ENCODE measurements at places on chromosomes 6 and 20.

GRCh38 chr6:2733324-2733723 lies 17.4 kb downstream of the MYLK4 start:
- DNase-seq = peak; percentile 46

- DNase-seq = no peak
Measured at GRCh38 chr6:116376149-116376548, 5.4 kb downstream of the DSE start.

DNA sequence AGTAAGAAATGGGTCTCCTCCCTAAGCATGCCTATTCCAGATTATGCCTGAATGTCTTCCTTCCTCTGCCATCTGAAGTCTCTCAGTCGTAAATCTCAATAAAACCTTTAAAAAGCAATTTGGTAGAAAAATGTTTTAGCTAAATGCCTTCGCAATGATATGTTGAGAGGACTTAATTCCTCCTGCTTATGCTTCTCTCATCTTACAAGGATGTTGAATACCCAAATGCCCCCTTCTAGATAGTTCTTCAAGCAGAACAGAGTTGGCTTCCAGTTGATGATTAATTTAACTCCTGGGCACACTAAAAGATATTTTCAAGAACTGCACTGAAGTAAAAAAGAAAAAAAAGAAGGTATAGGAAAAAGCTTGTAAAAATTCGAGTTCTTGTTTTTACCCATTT lies 275.0 kb upstream of the SPTLC3 start:
- DNase-seq = no peak

DNA sequence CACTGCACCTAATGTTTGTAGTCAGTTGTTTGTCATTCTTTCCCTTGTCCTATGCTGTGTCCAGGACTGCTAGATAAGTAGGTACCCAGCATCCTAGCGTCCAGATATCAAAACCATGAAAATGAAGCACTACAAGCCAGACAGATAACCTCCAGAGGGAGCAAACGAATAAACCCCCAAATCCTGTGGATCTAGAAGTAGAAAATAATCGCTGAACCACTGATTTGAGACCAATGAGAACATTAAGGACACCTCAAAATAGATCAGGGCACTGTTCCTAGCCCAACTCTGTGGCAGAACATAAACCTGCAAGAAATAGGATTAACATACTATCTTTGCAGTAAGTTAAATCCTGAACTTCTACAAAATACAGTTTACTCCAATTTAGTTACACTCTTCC lies 1.1 kb upstream of the KLHL32 start:
- DNase-seq = no peak

DNA sequence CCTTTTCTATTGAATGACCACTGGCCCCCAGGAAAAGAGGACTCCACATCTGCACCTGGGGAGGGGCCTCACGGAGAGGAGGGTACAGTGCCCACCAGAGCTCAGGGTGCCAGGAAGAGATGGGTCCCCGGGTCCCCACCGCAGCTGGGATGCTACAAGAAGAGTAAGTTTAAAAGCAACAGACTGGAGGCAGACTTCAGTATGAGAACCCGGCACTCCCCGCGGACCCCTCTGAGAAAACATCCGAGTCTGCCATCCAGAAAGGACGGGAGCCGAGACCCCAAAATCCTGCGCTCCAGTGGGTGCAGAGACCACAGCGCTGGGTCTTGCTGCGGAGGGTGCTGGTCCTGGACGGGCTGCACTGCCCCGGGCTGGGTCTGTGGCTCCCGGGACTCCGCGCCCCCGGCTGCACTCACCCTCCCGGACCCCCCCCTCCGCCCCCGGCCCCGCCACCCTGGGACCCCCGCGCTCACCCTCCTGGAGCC lies 350 bp downstream of the HELZ2 start:
- DNase-seq = no peak

DNA sequence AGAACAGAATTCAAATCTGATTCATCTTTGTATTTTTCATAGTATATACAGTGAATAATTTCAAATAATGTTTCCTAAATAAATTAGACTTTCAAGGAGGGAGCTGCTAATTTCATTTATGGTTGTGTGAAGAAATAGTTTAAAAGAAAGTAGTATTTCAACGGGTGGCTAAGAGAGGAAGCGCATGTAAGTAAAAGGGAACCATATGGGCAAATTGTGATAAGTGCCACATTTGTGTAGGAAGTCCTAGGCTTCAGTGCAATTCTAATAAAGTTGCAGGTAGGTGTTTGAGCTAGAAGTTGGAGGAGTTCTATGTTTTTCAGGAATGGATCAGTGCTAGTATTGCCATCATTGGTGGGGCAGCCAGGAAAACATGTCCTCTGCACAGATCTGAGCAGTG lies 178.8 kb upstream of the PRDM1 start:
- DNase-seq = no peak

GRCh38 chr6:43269273-43270007 lies 26.2 kb downstream of the TTBK1 start:
- no peak for DNase-seq

DNA sequence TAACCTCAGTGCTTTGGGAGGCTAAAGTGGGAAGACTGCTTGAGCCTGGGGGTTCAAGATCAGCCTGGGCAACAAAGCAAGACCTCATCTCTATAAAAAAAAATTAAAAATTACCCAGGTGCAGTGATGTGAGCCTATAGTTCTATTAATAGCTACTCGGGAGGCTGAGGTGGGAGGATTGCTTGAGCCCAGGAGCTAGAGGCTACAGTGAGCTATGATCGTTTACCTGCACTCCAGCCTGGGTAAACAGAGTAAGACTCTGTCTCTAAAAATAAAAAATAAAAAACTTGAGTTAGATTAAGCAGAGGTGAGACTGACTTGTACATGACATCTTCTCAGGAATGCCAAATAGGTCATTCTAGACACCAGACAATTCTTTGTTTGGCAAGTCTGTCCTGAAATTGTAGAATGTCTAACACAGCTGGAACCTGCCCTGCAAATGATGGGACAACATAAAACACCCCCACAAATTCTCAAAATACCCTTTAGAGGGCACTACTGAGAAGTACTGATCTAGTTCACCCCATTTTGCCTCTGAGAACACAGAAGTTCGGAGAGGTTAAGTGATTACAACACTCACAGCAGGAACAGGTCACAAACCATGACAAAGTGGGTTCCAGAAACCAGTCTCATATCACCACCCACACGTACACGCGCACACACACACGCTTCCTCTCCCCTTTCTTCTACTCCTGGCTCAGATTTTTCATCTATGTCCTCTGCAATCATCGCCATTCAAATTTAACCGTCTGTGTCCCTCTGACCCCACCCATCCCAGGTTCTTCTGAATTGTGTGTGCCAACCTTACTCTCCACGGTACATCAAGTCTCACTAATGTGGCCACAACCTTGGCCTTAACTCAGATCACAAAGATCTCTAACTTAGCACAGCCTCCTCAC lies 38.3 kb downstream of the ARHGAP18 start:
- DNase-seq = no peak

GRCh38 chr6:66556936-66557335 lies 849.9 kb upstream of the EYS start:
- DNase-seq = no peak

GRCh38 chr6:13865141-13865540 lies 50.8 kb upstream of the MCUR1 start:
- DNase-seq = no peak

DNA sequence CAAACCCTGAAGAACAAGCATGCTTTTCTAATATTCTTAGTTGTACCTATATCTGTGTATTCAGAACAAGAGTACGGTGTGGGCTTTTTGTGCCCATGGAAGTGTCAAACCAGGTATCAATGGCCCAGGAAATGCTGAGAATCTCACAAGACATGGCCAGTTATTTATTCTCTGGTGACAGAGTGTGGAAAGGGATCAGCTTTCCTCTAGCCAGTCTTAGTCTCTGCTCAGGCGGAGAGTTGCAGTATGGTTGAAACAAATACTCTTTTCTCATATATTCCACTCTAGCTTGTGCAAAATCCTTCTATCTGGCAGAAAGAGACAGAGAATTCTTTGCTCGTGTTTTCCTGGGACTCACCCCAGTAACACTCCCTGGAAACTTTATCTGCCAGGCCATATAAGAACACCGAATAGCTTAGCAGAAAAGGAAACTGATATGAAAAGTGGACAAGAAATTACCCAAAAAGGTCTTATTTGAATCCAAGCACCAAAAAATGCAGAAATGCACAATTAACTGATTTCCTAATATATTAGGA lies 173.3 kb upstream of the RSPO3 start:
- DNase-seq = no peak

GRCh38 chr20:10716855-10717254 lies 43.1 kb upstream of the JAG1 start:
- DNase-seq = peak; percentile 39

GRCh38 chr20:24768713-24769601 lies 180.1 kb upstream of the CST7 start:
- no peak for DNase-seq

- peak; percentile 100 for DNase-seq
Measured at GRCh38 chr6:4358414-4359107, 223.2 kb upstream of the ECI2 start.

DNA sequence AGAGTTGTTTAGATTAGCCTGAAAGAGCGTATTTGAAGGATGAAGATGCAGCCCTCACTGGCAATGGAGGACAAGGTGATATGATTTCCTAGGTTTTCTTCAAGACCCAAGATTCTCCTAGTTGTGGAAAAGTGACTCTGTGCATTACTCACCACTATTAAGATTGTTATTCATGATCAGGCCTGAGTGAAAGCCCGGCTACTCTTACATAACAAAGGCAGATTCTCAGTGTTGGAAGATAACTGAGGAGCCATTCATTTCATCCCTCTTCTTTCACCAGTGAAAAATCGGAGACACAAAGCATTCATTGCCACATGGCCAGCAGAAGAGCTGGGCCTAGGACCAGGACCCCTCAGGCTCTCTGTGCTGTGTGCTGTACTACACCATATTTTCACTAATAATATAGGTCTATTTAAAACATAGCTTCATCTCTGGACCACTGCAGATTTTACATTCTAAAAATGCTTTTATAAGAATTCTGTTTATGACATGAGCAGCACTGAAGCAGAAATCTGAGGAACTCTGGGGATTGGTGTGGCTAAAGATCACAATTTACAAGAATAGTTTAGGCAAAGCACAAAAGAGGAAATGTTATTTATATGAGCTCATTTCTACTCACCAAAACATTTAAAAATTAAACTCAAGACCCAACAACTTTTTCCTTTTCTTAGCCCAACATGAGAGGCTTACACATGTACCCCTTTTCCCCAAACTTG lies 181.9 kb upstream of the CCN2 start:
- DNase-seq = peak; percentile 69

- DNase-seq = peak; percentile 98
Measured at GRCh38 chr6:152295346-152295745, 341.8 kb downstream of the SYNE1 start.

DNA sequence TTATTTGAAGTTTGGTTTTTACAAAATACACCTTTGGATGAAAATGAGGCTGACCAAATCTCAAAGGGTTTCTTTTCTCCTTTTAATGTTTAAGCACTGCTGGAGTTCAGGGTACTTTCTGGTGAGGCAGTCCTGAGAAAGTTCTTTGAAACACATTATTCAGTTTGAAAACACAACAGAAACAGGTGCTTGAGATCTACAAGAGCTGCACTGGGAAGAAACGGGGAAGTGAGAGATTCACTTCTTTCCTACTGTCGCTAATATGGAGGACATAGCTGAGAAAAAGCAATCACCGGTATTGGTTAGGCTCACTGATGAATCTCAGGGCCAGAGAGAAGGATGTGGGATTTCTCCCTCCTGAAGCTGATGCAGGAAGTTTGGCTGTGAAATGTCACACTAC lies 22.9 kb upstream of the TMEM170B start:
- no peak for DNase-seq

DNA sequence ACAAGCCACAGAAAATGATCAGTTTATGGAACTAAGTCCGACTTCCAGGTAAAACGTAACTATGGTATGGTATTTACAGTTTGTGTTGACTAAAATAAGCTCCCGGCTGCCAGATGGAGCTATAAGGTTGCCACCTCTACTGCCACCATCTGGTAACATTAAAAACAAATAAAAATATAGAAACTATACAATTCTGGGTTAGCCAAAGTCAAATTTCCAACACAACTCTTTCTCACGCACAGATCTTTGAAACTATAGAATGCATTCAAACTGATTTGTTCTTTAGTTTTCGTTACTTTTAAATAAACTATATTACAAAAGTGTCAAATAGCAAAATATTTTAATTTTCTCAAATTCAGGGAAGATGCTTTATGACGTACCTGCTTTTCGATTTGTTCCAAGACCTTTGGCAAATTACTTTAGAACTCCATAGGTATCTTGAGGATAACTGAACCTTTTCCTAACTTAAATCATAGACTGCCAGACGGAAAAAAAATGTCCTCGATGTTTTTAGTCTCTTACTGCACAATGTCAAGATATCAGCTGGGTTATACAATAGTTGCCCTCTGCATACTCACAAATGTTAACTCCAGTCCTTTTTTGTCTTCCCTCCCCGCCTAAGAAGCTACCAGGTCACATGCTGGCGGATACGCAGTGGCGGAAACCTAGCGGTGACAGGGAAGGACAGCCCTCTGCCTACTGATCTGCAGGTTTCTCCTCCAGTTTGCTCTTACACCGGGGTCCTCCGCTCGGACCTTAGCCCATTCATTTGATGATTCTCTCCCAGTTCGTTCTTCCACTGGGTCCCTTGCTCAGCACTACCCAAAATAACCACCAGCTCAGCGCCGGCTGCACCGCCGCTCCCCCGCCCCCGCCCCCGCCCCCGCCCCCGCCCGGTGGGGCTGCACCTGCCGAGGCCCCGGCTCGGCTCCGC lies 888 bp downstream of the SLC17A5 start:
- DNase-seq = peak; percentile 24

- no peak for DNase-seq
Measured at GRCh38 chr6:53831081-53831869, 36.5 kb downstream of the LRRC1 start.
